ENCODE measurements at places on chromosomes 1 and 21. TPM values are rescaled to one million over a fixed set of nuclear protein-coding genes. Genes with fewer than 3 reads are reported as not detected.
A peak's percentile ranks its signal among the peaks of the same experiment; 100 is the strongest.

DNA sequence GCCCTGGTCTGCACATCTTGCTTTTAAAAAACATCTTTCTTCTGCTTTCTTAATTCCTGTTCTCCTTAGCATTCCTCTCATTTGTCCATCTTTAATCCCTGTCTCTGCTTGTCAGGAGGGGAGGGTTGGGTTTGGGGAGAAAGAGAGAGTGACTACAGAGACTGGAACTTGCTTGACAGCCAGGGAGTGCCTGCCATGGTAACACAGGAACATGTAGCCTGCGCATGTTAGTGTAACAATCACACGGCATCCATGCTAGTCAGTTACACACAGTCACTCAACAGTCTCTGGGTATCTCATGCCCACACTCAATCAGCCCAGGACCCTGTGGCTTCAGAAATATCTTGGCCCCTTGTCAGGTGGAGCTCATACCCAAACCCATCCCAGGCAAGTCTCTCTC lies 818 bp upstream of the TFAP2E start:
- DNase-seq: no peak

- no peak for DNase-seq
Measured at GRCh38 chr1:243315893-243316292, 60.1 kb downstream of the SDCCAG8 start.

DNA sequence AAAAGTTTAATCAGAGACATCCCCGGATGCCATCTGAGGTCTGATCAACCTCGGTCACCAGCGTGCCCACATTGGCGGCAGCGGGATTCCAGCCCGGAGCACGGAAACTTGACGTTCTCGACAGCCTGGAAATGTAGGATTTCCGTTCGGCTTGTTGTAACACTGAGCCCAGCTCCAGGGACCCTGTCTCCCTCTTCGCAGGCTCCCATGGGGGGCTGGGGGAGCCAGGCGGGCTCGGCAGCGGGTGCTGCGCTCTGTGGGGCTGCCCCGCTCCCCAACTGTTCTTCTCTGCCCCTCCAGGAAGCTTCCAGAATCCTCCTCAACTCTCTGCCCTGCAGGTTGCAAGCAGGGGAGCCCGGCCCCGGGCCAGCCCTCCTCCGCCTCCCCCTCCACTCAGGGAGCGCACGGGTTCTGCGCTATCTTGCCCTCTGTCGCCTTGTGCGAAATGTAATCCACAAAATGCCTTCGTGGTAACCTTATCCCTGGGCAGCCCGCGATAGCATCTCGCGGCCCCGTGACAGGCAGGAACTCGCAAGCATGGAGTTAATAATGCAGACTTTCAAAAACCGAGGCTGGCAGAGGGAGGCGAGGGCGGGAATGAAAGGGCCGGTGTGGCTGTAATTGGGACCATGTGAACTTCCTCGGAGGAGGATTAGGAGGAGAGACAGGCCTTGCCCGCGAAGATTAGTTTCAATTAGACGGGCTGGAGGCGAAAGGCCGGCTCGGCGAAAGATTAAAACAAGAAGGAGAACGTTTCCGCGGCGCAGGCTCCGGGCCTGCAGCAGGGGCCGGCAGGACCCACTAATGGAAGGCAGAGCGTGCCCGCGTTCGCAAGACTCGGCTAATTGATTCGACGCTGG lies 53.9 kb upstream of the TTC34 start:
- DNase-seq: no peak

GRCh38 chr21:41133874-41134522 lies 34.0 kb upstream of the BACE2 start:
- no peak for DNase-seq

DNA sequence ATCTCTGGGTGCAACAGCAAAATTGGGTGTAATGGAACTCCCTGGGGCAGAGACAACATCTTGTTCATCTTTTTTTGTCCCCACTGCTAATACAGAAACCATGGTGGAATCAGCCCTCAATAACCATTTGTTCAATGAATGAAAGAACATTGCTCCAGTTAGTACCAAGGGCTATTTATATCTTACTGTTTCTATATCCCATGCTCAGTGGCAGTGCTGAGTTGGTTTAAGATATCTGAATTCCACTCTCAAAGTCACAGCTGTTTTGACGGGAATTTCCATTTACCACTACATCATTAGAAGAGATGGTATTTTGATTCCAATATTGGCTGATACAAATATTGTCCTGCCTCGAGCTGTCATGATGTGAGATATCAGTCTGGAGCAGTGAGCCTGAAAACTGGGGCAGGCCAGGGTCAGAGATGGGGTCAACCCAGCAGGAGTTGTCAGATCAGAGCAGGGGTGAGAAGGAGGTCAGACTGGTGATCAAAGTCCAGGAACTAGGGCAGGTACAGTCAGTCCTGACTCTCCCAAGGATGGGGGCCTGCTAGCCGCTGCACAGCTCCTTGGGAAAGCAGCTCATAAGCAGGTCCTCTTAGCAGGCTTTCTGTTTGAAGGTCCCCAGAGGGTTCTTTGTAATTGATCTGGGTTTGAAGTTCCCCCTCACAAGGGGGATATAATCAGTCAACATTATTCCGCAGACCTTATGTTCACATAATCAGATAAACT lies 5.8 kb upstream of the PHC2 start:
- no peak for DNase-seq

- no peak for DNase-seq
Measured at GRCh38 chr1:168498159-168498631, 45.6 kb downstream of the XCL2 start.

- DNase-seq: no peak
Measured at GRCh38 chr1:62962901-62963776, 179.2 kb downstream of the ATG4C start.

- no peak for DNase-seq
Measured at GRCh38 chr1:226827458-226827857, 43.0 kb upstream of the PSEN2 start.

GRCh38 chr1:197173571-197174507 lies 27.4 kb upstream of the ASPM start:
- DNase-seq: peak; percentile 26

GRCh38 chr1:243345205-243345604 lies 89.4 kb downstream of the SDCCAG8 start:
- DNase-seq: no peak

DNA sequence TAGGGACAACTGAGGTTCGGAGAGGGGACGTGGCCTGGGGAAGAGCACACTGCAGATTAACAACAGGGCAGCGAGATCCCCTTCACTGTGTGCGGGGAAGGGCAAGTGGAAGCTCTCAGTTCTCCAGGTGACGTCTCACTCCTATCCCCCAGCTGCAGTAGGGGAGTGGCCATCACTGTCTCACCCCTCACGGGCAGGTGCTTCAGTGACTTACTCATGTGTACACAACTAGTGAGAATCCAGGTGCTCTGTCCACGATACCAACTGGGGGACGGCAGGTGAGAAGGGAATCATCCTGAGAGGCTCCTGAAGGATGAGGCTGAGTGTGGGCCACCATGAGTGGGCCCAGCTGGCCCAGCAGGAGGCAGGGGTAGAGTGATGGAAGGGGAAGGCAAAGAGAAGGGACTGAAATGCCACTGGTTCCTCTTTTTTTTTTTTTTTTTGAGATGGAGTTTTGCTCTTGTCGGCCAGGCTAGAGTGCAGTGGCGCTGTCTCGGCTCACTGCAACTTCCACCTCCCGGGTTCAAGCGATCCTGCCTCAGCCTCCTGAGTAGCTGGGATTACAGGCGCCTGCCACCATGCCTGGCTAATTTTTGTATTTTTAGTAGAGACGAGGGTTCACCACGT lies 25.9 kb downstream of the RHBG start:
- no peak for DNase-seq

- no peak for DNase-seq
Measured at GRCh38 chr1:173714441-173714758, 381 bp upstream of the KLHL20 start.

DNA sequence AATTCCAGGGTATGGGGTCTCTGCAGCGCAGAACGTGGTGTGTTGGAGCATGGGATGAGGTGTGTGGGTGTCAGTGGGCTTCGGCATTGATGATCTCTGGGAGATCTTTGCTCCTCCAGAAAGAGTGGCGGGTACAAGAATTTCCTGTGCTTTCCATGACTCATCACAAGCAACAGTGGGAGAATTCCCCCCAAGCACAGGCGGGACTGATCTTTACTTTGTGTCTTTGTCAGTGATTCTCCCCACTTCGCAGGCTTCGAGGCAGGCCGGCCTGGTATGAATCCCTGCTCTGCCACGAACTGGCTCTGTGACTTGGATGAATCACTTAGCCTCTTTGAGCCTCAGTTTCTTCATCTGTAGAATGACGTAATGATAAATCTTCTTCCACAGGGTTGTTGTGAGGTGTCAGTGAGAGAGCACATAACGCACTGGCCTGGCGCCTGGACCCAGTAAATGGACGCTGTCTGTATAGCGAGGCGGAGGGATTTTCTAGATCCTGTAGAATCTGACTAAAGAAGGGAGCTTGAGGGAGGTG lies 2.0 kb downstream of the OPRD1 start:
- DNase-seq: no peak

DNA sequence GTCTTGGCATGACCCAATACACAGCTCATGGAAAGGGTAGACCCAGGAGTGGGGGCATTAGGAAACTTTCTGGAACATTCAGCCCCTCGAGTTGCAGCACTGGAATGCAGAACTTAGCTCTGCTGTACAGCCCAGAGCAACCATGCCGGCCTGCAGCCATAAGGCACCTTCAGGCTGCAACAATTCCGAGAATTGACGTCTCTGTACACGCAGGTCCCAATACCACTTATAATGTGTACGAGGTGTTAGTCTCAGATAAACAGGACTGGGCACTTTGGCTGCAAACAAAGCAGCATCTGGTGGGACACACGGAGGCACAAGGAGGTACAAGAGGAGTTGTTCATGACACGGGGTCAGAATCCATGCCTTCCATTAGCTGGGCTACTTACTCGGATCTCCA lies 7.9 kb downstream of the CBR1 start:
- DNase-seq: no peak

GRCh38 chr1:59305188-59305587 lies 8.3 kb downstream of the FGGY start:
- DNase-seq: no peak

GRCh38 chr1:206834711-206835110 lies 30.7 kb upstream of the IL20 start:
- DNase-seq: no peak

DNA sequence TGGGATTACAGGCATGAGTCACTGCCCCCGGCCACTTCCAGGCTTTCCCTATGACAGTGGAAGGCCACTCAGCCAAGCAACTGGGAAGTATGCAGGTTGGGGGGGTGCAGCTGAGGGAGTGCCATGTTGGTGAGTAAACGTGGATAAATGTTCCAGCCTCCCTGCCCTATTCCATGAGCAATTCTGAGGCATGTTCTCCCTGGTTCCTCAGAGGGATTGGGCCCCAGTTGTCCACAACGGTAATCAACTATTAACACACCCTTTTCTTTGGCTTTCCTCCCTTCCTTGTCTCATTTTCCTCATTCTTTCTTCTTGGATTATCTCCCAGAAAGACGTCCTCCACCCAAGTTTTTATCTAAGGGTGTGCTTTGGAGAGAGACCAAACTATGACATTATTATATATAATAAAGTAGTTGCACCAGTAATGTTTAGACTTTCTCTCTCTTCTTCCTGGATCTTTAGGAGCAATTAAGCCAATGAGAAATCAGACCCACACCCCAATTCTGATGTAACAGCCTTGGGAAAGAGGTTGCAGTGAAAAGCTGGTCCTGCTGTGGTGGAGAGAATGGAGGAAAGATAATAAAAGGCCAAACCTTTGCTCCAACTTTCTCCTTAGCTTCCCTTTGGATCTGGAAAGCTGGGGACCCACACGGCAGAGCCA lies 6.8 kb upstream of the SLAMF9 start:
- no peak for DNase-seq

DNA sequence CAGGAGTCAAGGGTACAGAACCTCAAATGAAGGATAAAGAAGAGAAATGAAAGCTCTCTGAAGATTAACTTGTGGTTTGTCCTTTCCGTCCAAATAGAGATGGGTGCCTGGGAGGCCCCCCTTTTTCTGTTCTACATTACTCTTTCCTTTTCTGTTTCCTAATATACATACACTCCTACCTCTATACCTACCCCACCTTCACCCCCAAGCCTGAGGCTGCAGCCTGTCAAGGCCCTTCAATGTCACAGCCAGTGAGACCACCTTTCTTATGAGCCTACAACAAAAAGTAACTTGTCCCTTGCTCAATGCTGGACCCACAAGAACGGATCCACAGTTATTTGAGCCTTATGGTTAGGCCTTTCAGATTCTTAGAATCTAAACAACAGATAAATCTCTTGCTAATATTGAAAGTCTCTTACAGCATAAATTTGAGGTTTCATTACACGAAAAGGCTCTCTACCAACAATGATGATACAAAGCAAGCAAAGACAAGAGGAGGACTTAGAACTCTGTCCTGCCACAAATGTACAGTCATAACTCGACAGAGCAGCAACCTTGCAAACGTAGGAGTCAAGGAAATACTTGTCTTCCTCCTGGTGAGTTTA lies 4.1 kb upstream of the TRAF3IP3 start:
- DNase-seq: no peak

GRCh38 chr1:221992427-221992826 lies 250.5 kb upstream of the DUSP10 start:
- no peak for DNase-seq

DNA sequence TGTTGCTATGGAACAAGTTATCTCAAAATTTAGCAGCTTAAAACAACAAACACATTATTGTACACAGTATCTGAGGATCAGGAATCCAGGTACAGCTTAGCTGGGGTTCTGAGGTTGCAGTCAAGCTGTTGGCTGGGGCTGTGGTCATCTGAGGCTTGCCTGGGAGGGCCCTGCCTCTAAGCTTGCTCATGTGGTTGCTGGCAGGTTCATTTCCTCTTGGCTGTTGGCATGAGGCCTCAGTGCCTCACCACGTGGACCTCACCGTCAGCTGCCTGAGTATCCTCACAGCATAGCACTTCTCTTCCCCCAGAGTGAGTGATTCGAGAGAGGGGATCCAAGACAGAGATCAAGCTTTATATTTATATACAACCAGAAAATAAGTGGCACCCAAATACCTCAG lies 18.6 kb downstream of the NTPCR start:
- DNase-seq: no peak

The TNFRSF8 gene
- total RNA-seq: 0.35 TPM

The FAM43B gene
- 0.36 TPM for total RNA-seq

The CD1D gene
- total RNA-seq: 0.72 TPM

The C1orf105 gene
- not detected for total RNA-seq

The INTS3 gene
- total RNA-seq: 23.2 TPM

The CYP2J2 gene
- 4.3 TPM for total RNA-seq

The AMPD1 gene
- not detected for total RNA-seq

The LCE3D gene
- not detected for total RNA-seq

The C1orf185 gene
- not detected for total RNA-seq

The NIT1 gene
- 55.9 TPM for total RNA-seq

The FCGR1A gene
- total RNA-seq: not detected

The LYPLAL1 gene
- total RNA-seq: 11.1 TPM

The B3GALT5 gene
- 7.8 TPM for total RNA-seq

The SYTL1 gene
- 27.6 TPM for total RNA-seq

The TMEM51 gene
- total RNA-seq: 48.1 TPM
